ENCODE measurements at places on chromosomes 7 and 10.

DNA sequence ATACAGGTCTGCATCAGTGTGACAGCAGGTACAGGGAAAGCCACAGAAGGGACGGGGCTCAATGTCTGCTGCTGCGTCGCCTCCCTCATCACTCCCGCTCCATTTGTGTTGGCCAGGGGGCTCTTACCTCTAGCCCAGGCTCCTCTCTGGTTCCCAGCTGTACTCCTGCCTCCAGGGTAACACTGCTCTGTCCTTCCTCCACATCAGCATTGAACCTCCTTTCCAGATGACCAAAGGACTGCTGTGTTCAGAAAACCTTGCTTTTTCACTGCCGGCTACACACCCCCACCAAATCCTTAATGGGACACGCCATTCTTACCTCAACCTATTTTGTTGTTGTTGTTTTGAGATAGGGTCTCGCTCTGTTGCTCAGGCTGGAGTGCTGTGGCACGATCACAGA lies 2.1 kb upstream of the TMEM236 start:
- DNase-seq, result no peak

DNA sequence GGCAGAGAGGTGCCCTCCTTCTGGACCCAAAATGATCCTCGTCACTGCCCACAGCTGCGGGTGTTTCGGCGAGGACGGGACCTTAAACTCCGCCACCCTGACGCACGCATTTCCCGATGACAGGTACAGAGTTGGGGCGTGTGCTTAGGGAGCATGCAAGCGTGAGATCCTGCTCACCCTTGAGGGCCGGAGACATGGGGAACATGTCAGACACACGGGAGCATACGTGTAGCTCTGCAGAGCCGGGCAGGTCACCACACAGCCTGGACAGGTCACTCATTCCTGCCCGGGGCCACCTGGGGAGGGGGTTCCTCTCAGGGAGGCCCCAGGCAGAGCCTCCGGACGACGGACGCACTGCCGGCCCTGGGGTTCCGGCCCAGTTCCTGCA lies 57.6 kb upstream of the PDGFA start:
- no peak for DNase-seq

- DNase-seq, result no peak
Measured at GRCh38 chr7:2193575-2194305, 39.0 kb downstream of the MAD1L1 start.

DNA sequence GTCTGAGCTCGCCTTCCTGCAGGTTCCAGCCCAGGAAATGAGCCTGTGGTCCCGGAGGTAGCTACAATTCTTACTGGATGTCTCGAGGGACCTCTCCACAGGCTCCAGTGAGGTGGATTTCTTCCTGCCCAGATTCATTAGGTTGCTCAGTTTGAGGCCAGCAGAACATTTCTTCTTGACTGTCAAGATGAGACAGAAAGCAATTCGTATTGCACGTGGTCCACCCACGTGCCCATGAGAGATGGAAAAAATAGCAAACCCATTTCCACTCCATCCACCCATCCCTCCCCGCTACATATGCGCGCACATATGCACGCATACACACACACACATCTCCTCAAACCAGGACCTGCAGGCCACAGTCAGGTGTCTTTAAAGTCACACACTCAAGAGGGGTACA lies 68.7 kb downstream of the VWA2 start:
- no peak for DNase-seq

DNA sequence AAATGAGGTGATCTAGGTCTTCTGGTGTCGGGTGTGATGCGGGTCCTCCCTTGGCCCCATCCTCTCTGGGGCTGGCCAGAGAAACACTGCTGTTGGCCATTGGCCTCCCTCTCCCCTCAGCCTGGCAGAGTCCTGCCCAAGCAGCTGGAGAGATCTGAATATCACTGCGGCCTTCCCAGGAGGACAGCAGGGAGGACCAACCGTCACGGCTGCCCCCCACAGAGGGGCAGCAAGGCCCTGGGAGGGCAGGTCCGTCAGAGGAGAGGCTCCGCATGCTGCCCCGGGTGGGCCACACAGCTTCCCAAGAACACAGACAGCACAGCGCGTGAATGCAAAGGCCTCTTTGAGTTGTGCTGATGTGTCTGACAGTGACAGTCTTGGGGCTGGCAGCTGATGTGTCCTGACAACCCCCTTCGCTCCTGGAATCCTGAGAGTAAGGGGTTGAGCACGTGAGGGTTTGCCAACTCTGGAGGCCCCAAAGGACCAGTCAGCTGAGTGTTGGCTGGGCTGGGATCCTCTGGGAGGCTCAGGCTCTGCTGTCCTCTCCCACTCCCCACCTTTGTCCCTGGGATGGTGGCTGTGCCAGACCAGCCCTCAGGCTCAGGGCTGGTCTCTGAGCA lies 132.5 kb upstream of the UNC5B start:
- DNase-seq, result no peak

GRCh38 chr7:125592331-125592730 lies 662.7 kb upstream of the POT1 start:
- DNase-seq, result no peak

- no peak for DNase-seq
Measured at GRCh38 chr7:28815369-28815927, 142.7 kb downstream of the TRIL start.

GRCh38 chr10:24669285-24669852 lies 54.3 kb downstream of the ARHGAP21 start:
- no peak for DNase-seq

DNA sequence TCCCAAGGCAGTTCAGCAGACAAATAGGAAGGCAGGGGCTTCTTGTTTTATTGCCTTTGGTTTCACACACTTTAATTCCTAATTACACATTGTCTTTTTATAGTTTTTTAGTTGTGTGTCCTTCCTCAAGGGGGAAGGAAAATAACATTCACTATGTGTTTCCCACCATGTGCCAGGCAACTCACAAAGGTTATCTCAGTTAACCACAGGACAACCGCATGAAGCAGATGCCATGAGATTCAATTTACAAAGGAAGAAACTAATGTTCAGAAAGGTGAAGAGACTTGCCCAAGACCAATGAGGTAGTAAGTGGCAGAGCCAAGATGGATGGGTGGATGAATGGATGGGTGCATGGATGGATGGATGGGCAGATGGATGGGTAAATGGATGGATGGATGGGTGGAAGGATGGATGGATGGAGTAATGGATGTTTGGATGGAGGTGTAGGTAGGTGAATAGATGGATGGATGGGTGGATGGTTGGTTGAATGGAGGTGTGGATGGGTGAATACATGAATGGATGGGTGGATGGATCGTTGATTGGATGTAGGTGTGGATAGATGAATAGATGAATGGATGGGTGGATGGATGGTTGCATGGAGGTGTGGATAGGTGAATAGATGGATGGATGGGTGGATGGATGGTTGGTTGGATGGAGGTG lies 77.9 kb downstream of the ARHGAP22 start:
- DNase-seq, result no peak

DNA sequence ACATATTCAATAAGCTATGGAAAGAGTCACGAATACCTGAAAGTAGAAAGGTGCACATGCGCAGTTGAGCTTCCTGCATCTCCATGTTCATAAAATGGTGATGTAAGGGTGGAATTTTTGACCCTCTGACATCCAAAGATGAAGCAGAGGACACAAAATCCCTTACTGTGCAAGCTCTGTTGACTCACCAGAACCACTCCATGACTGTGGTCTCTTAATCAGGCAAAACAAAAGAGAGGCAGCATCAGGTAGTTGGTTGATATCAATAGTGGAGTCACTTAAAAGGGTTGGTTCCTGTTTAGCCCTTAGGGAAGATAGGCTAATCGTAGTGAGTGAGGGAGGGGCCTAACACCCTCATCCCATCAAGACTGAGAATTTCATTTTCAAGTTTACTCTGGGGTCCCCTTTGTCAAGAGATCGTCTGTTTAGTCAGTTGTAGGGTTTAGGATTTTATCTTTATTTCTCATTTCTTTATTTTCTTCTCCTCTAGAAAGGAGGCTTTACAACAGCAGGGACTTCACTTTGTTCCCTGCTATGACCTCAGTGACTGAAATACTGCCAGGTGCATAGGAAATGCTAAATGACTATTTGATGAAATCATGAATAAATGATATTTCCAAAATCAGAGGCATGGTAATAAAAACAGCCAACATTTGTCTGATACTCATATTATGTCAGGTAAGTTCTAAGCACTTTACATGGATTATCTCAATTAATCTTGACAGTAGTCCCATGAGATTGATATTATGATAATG lies 98.1 kb downstream of the CD36 start:
- no peak for DNase-seq

DNA sequence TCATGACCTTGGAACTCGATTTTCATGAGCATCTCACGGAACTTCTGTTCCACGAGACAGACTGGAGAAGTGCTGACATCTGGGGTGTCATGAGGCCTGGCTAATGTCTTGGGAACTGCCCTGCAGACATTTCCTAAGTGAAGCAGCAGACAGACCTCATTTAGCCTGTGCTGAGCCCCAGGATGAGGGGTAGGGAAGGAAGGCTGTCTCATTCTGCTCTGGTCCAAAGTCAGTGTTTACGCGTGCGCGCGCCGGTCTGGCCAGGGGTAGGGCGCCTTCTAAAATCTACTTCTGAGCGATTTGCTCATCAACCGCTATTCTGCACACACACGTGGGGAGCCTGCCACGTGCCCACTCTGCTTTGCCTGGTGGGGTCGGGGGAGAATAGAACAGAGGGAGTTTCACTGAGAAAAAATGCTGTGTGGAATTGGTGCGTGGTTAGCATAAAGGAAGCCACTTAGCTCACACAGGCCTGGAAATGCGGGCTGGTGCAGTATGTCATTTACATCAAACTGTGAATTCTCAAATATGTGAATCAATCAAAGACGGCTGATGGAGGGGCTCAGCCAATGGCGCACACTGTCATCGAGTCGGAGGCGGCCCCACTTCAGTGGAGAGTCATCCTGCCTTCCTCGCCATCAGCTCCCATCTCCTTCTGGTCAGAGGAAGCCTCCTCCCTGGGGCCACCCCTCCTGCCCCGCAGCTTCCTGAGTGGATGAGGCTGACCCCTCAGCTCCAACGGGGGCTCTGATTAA lies 335.1 kb downstream of the ADARB2 start:
- DNase-seq, result no peak

- DNase-seq, result no peak
Measured at GRCh38 chr7:109879287-109879828, 1211.6 kb upstream of the LRRN3 start.

- DNase-seq, result no peak
Measured at GRCh38 chr7:156056534-156056933, 244.3 kb upstream of the SHH start.

DNA sequence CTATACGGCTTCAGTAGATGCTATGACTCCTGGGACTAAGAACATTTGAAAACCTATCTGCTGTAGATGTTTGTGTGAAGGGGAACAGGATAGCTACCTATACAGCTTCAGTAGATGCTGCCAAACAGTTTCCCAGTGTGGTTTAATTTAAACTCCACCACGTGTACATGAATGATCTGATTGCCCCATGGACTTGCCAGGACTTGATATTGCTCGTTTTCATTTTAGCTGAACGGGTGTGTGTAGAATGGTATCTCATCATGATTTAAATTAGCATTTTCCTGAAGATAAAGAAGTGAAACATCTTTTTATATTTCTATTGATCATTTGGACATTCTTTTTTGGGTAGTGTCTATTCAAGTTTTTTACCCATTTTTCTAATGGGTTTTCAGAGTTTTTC lies 77.8 kb upstream of the PIP4K2A start:
- no peak for DNase-seq

DNA sequence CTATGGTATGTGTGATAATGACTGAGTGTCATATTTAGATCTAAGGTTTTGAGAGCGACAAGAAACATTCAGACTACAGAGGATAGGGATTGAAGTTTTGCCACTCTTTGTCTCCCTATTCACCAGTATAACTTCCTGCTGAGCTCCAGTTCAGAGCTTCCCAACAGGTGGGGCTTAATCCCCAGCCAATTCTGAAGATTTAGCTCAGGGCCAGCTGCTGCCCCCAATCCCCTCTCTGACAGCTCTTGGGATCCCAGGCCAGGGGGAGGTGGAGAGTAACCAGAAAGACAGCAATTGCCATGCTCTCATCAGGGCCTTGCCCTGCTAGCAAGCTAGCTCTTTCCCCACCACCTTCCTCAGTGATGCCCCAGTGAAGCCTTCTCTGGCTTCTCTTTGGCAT lies 57.8 kb downstream of the TRIL start:
- no peak for DNase-seq

DNA sequence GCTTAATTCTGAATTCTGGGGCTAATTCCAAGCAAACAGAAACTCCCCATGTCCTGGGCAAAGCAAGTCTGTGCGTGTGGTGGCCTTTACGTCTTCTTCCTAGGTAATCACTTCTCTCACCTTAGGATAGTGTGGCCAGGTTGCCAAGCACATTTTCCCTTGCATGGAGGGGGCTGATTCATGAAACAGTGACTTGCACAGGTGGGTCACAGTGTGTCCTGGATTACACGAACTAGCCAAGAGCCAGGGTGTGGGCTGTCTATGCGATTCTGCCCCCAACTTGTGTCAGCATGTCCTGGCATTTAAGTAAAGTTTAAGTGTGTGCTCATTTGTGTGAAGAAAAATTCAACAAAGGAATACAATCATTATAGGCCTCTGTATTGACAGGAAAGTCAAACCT lies 18.5 kb upstream of the SEM1 start:
- no peak for DNase-seq

DNA sequence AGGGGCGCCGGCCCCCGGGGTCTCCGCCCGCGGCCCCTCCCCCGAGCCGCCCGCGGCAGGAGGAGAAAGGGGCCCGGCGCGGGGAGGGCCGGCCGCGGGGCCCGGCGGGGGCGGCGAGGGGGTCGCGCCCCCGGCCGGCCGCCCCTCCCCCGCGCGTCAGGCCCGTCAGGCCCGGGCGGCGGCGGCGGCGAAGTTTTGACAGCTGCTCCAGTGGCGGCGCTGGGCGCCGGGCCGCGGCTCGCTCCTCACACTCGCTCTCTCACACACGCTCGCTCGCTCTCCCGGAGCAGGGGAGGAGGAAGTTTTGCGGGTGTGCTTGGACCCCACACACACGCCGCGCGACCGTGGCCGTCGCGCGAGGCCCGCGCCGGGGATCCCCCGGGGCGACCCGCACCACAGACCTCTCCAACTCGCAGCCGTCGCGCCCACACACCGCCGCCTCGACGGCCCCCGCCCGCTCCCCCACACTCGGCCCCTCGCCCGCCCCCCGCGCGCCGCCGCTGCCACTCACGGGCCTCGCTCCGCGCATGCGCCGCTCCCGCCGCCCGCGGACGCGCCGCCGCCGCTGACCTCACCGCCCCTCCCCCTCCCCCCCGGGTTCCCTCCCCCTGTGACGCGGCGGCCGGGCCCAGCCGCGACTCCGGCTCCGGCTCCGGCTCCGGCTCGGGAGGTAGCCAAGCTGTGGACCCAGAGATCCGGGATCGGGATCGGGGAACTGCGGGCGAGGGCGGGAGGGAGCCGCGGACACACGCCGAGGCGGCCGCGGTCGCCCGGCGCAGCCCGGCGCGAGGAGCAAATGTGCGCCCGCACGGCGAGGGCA lies 518 bp upstream of the KMT2C start:
- DNase-seq, result peak; percentile 97

Data from suppressor macrophage treated with lipopolysaccharide for 4 hours (primary cell).